ENCODE measurements at places on chromosomes 4 and X.
A peak's percentile ranks its signal among the peaks of the same experiment; 100 is the strongest.

GRCh38 chr4:143381189-143382118 lies 44.8 kb downstream of the GAB1 start:
- no peak for DNase-seq

- no peak for DNase-seq
Measured at GRCh38 chrX:374596-374995, 12.1 kb downstream of the PPP2R3B start.

DNA sequence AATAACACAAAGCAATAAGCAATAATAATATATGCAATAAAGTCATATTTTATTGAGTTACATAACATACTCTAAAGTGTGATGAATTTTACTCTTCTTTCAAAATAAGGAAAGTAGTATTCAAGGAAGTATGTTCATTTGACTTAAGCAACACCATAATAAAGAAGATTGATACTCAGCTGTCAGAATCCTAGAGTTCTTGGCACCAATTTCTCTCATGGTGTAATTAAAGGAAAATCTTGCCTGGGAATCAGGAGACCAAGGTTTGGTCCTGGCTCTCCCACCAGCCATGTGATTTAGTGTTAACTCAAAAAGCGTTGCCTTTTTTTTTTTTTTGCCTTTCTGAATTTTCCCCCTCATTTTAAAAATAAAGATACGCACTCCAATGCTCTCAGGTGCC lies 17.1 kb downstream of the MYOZ2 start:
- DNase-seq = no peak

GRCh38 chr4:89305712-89306437 lies 1.7 kb downstream of the GPRIN3 start:
- DNase-seq = no peak

GRCh38 chrX:11180571-11180970 lies 69.4 kb downstream of the HCCS start:
- no peak for DNase-seq

- no peak for DNase-seq
Measured at GRCh38 chrX:129493643-129494042, 29.6 kb downstream of the SMARCA1 start.

- DNase-seq = no peak
Measured at GRCh38 chrX:12494400-12495138, 296.6 kb upstream of the PRPS2 start.

GRCh38 chrX:40177942-40178715 lies 80.4 kb upstream of the BCOR start:
- DNase-seq = peak; percentile 82

- DNase-seq = no peak
Measured at GRCh38 chr4:71524756-71525155, 185.9 kb downstream of the SLC4A4 start.

Data from Jurkat, Clone E6-1 (cell line).